ENCODE measurements at places on chromosomes 3 and 15. TPM values are rescaled to one million over a fixed set of nuclear protein-coding genes. Genes with fewer than 3 reads are reported as not detected.
A peak's percentile ranks its signal among the peaks of the same experiment; 100 is the strongest.

- no peaks in the 10 kb centered on the region for H3K27me3 ChIP-seq
- peaks cover 64% of the 10 kb centered on the region for H3K36me3 ChIP-seq
- H3K4me1 ChIP-seq = peaks cover 24% of the 10 kb centered on the region
- H3K4me3 ChIP-seq = no peak overlapping the region
Observed at GRCh38 chr3:44999782-45000181, 23.7 kb downstream of the EXOSC7 start.

GRCh38 chr3:149771652-149772271 lies 19.5 kb upstream of the COMMD2 start:
- no peaks in the 10 kb centered on the region for H3K4me1 ChIP-seq
- H3K4me3 ChIP-seq = no peak overlapping the region
- DNase-seq = peak; percentile 28
- no peaks in the 10 kb centered on the region for H3K36me3 ChIP-seq
- peaks cover 17% of the 10 kb centered on the region for H3K27me3 ChIP-seq

DNA sequence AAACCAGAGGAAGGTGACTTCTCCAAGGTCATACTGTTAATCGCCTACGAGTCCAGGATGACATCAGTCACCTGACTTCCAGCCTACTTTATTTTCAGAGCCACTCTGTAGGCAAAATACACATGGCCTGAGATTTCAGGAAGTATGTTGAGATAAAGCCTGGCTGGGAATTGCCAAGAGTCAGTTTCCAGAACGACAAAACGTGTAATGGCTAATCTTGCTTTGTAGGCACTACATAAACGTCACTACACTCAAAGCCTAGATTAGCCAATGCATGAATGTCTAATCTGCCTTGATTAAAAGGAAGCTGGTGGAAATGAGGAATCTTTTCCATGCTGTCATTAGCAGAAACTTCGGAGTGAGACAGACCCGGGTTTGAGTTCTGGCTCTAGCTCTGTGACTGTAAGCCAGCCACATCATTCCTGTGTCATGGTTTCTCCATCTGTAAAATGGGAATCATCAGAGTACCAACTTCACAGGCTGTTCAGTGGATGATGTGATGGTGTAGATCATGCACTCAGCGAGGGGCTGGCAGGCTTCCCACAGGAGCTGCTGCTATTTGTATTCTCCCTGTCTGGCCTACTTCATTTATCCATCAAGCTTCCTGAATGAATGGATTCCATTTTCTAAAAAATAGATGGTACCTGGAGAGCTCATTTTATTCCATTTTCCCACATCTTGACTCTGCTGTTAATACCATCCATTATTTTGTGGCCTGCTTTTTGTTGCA lies 241.9 kb downstream of the XXYLT1 start:
- peaks cover 3% of the 10 kb centered on the region for H3K27me3 ChIP-seq
- no peak for DNase-seq
- H3K4me3 ChIP-seq = no peak overlapping the region
- H3K36me3 ChIP-seq = no peaks in the 10 kb centered on the region

DNA sequence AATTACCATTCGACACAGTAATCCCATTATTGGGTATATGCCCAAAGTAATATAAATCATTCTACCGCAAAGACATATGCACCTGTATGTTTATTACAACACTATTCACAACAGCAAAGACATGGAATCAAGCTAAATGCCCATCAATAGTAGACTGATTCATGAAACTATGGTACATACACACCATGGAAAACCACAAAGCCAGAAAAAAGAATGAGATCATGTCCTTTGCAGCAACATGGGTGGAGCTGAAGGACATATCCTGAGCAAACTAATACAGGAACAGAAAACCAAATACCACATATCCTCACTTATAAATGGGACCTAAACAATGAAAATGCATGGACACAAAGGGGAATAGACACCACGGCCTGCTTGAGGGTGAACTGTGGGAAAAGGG lies 11.1 kb upstream of the MCF2L2 start:
- H3K27ac ChIP-seq = no peak overlapping the region
- peaks cover 59% of the 10 kb centered on the region for H3K4me1 ChIP-seq
- peaks cover 23% of the 10 kb centered on the region for H3K36me3 ChIP-seq
- H3K27me3 ChIP-seq = peaks cover 9% of the 10 kb centered on the region
- DNase-seq = no peak

TNNC1 gene
- 2.5 TPM for total RNA-seq

TGM4 gene
- total RNA-seq = not detected

All from activated CD4-positive, alpha-beta memory T cell treated with anti-CD3 and anti-CD28 coated beads, Interleukin-2, amount 10 ng/mL, durations not matched to agents 7 days and 5 days (primary cell).